ENCODE measurements at places on chromosomes 11 and 22. TPM values are rescaled to one million over a fixed set of nuclear protein-coding genes. Genes with fewer than 3 reads are reported as not detected.

The ME3 gene
- not detected for total RNA-seq

The C11orf16 gene
- total RNA-seq: not detected

- no peak for DNase-seq
Measured at GRCh38 chr22:38927033-38927781, 30.2 kb upstream of the APOBEC3A start.

GRCh38 chr22:25841775-25842174, 99.8 kb downstream of the MYO18B start:
- no peak for DNase-seq

Data from HT1080 (cell line).